ENCODE measurements at places on chromosomes 3 and 15.

- DNase-seq: no peak
Measured at GRCh38 chr3:192331749-192332385, 395.5 kb downstream of the FGF12 start.

GRCh38 chr3:31405515-31405914, 127.2 kb upstream of the STT3B start:
- DNase-seq: no peak

GRCh38 chr3:42654331-42655201, 1.1 kb downstream of the ZBTB47 start:
- peak; percentile 85 for DNase-seq

- no peak for DNase-seq
Measured at GRCh38 chr3:194379651-194380050, 10.1 kb upstream of the LRRC15 start.

DNA sequence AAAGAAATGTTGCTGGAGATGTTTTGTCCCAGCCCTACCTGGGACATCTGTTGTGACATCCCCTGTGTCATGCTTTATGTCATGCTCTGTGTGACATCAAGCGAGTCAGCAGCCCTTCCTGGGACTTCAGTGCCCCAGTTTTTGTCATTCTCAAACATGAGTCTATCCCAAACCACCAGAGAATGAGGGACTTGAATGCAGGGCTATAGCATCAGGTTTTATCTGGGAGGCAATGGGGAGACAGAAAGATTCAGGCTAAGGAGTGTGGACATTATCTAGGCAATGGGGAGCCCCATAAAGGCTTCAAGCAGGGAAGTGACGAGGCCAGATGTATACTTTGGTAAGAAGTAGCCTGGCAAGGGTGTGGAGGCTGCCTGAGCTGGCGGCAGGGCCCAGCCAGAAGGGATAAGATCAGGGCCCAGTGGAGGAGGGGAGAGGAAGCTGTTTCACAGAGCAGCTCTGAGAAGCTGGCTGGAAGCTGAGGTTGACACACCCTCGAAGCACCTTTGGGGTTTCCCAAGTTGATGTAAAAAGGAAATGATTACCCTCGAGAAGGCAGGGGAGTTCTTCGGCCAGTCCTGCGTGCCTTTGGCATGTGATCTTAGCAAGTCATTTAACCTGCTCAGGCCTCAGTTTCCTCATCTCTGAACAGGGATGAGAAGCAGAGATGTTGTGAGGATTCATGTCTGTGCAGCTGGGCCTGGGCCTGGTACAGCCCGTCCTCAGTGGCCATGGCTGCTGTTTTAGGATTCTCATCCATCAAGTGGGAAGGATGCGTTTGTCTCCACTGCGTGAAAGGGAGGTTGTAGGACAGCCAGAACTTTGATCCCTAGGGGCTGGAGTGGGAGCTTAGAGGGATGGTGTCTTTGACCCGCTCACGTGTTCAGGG, 34.3 kb downstream of the IRAK2 start:
- DNase-seq: no peak

DNA sequence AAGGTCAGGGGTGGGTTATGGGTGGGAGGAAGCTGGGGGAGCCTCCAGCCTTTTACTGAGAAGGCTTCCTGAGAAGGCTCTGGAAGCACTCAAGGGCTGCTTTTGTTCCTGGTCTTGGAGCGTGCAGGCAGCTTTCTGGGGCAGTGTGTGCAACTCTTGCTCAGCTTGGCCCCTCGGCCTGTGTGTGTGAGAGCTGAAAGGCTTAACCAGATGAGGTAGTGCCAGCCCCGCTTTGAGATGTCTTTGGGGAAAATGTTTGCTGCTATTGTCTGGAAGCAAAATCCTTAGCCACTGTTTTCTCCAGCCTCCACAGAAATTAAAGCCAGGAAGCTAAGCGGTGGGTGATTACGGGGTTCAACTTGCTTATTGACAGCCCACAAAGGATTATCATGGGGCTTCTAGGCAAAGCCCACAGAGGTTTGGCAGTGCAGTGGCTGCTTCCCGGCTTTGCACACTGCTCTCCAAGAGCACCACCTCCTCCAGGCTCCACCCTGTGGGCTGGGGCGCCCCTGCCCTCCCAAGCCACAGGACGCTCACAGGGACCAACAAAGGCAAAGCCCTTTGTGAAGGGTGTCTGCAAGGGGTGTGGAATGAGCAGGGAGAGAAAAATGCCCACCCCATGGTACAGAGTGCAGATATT, 121.7 kb upstream of the TLE3 start:
- no peak for DNase-seq

DNA sequence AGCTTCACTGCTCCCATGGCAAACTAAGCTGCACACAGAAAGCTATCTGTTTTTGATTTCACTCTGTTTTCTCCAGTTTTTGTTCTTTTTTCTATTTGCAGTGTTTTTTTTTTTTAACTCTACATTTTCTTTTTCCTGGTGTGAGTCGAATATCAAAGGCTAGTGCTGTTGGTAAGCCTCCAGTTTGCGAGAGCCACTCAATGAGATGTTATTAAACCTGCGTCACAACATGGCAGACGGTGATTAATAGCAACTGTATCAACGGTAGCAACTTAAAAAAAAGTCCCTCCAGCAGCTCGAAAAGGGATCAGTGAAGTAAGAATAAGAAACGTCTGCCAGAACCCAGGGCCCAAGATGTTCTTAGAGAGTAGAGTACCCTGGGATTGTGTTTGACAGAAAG, 84.1 kb downstream of the MEIS2 start:
- DNase-seq: no peak

- DNase-seq: no peak
Measured at GRCh38 chr3:8301977-8302735, 199.5 kb upstream of the LMCD1 start.

DNA sequence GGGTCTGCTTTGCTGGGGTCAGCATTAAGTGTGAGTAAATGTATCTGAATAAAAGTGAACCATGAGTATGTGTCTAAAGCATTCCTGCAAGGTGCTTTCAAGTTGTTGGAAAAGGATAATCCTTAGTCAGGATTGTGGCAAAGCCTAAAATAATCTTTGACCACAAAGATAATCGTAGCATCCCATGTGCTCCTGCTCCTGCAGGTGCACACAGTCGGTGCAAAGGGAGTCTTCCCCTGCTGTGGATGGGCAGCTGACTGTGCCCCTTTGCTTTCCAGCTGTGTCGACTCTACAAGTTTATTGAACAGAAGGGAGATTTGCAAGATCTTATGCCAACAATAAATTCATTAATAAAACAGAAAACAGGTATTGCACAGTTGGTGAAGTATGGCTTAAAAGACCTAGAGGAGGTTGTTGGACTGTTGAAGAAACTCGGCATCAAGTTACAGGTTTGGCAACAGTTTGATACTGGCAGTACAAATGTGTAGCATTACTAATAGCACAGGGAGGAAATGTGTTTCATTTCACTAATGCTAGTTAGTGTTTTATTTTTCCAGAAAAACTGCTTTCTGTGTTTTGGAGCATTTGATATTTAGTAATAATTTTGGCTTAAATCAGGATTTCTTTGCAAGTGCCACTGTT, 22.6 kb downstream of the SRP14 start:
- DNase-seq: no peak

DNA sequence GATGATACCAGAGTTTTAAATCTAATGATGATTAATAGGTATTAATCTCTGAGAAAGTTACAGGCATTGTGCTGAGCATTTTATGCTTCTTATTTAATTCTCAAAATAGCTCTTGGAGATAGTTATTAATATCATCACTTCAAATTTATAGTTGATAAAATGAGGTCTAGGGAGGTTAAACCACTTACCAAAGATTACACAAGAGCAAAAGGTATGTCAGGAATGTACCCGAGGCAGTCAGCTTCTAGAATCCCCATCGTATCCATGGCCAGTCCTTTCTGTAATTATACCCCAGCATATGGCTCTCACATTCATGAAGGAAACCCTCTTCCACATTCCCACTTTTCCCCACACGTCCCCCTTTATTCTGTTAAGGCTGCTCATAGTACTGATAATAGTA, 421.3 kb downstream of the PYDC2 start:
- DNase-seq: no peak

- no peak for DNase-seq
Measured at GRCh38 chr15:100330629-100331215, 11.1 kb downstream of the ADAMTS17 start.

DNA sequence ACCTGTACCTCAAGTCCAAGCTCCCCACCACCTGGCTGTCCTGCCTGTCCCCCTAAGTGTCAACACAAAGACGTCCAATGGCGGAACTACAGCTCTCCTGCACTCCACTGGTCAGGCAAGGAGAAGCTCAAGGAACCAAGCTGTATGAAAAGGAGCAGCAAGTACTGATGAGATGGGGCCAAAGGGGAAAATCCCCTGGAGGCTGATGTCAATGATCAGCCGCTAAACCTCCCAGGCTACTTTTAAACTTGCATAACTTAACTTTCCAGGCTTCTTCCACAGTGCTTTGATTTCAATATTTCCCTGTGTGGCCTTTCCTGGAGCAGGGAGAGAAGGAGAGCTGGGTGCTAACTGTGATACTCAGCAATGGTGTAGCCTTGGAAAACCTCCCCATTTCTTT, 35.0 kb downstream of the TM4SF4 start:
- no peak for DNase-seq

DNA sequence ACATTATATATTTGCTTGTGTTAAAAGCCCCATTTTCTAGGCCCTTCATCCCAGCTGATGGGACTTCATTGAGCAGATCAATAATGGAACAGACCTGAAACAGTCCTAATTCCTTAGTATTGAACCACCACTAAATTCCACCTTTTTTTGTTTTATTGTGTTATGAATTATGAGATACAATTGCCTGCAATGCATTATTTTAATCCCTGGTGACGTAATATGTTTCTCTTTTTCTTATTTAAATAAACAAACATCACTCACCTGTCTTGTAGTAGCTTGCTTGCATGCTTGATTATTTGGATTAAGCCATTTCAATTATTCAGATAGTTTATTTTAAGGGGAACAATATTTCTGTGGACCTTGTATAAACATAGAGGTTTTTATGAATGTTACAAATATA, 40.7 kb upstream of the GMNC start:
- DNase-seq: no peak

DNA sequence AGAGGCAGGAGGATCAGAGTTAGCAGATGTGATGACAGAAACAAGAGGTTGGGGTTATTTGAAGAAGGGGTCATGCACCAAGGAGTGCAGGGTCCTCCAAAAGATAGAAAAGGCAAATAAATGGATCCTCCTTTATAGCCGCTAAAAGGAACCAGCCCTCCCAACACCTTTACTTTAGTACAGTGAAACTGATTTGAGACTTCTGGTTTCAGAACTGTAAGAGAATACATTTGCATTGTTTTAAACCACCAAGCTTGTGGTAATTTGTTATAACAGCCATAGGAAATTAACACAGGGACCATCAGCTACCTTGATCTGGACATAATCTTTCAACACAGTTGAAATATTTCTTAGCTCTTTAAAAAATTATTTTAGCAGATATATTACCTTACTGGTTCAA, 166.6 kb downstream of the TIGIT start:
- no peak for DNase-seq
